ENCODE measurements at places on chromosomes 12 and 14.

- no peak for DNase-seq
These were observed 13.4 kb upstream of the DNAH10 start for GRCh38 chr12:123748661-123749060.

GRCh38 chr14:60931218-60931617 is 49.7 kb downstream of the TRMT5 start:
- no peak for DNase-seq

GRCh38 chr12:72493407-72493806 is 221.2 kb downstream of the TRHDE start:
- no peak for DNase-seq

- no peak for DNase-seq
These were observed 52.0 kb downstream of the WASHC3 start for GRCh38 chr12:102009796-102010195.

- DNase-seq: no peak
These were observed 130.4 kb downstream of the PAWR start for GRCh38 chr12:79560225-79560889.

DNA sequence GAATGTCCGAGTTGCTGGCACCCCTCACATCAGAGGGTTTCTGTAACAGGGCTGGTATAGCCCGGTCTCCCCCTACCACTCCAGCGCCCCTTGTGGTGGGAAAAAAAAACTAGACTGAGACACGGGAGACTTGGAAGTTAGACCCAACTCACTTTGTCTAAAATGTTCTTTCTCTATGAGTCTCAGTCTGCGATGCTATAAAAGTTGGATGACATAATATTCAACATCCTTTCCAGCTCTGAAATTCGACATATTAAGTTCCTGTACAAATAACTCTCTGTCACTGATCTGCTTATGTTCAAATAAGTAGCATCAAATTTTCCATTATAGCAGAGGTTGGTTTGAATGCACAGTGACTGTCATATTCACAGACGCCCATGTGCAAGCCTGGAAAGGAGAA is 25.7 kb upstream of the TC2N start:
- DNase-seq: no peak

DNA sequence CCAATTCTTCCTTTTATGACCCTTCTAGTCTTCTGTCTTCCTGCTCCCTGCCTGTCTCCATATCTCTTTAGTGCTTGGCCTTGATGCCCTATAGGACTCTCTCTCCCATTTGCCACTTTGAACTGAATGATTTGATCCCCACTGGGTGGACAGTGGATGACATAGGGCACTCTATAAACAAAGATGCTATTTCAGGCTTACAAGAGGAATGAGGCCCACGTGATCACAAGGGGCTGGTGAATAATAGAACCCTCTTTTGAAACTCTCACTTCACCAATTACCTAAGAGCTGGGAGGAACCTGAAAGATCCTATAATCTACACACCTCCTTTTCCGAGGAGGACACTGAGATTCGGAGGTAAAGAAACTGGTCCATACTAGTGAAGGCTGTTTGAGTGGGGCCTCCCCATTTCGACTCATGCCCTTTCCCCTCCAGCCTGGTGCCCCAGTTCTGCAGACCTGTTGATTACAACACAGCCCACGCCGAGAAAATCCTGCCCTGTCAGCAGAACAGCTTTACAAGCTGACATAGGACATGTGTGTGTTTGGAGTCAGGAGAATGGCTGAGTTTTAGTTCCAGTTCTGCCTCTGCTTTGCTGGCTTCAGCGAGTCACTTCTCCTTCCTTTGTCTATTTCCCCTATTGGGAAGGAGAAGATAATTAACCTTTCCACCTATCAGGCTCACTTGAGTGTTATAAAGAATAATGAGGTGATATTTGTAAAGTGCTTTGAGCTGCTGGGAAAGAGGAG is 400.3 kb downstream of the ZFP36L1 start:
- DNase-seq: no peak

- DNase-seq: no peak
These were observed 36.8 kb upstream of the NINJ2 start for GRCh38 chr12:700016-700415.

DNA sequence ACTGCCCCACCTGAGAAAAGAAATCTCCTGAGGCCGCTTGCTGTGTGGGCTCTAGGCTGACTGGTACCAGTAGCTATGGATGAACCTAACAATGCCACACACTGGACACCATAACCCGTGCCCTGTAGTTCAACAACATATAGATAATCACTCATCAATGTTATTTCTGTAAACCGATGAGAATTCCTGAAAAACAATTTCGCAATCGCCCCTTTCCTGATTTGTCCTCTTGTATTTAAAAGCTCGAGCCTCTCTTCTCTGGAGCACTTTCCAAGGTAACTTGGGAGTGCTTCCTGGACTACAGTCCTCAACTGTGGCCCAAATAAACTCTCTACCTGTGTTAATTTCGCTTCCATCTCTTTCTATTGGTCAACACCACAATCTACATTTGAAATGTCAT is 26.1 kb upstream of the PPP2R5C start:
- DNase-seq: no peak

- DNase-seq: no peak
These were observed 80.6 kb upstream of the DAAM1 start for GRCh38 chr14:59107819-59108218.

GRCh38 chr12:123167329-123167728 is 16.4 kb upstream of the PITPNM2 start:
- no peak for DNase-seq

- no peak for DNase-seq
These were observed 38.7 kb downstream of the LGR5 start for GRCh38 chr12:71478270-71478669.

- DNase-seq: no peak
These were observed 113.3 kb downstream of the ADGRD1 start for GRCh38 chr12:131066886-131067490.

DNA sequence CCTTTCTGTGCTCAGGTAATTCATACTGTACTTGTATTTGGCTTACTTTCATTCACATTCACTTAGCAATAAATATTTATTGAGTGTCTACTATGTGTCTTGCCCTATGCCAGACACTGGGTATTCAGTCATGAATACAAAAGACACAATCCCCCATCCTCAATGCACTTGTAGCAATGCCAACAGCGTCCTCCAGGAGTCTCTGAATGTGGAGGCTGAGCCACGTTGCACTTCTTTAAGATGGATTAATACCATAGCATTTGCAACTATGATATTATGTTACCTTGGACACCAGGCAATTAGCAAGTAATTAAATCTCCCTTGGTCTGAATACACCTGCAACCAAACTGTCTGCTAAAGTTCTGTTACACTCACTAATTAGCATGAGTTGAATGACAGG is 58.8 kb downstream of the OTX2 start:
- no peak for DNase-seq

DNA sequence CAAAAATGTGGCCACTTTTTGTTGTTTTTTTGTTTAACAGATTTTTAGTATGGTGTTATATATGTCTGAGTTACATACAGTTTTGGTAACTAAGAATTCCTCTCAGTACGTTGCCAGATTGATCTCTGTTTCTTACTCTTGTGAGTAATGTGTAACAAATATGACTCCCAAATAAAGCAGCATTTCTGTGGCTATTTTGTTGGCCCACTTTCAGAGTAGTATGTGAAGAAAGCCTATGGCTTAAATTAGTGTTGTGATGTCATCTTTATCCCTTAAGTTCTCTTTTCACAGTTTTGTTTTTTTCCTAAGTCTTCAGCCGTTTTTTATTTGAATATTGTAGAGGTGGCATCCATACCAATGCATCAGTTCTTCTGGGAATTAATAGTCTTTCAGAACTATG is 10.7 kb downstream of the PCNX4 start:
- DNase-seq: no peak

All from AG04449 (cell line).